NCI-H1092 (cell line): ENCODE measurements at places on chromosomes 1 and 21.

DNA sequence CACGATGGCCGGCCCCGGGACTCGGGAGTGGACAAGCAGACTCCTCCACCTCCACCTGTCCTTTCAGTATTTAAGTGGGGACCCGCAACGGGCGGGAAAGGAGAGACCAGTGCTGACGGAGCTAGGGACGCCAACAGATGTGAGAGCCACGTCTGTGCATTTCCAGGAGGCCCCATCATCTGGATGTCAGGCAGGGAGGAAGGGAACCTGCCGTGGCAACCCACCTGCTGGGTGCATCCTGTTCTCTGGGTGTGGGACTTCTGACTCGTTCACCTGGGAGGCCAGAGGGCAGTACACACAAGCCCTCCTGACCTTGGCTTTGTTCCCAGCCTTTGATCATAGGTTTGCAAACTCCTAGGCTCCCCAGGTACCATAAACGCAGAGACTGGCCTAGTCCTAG, 5.6 kb upstream of the PCBP3 start:
- DNase-seq: no peak

- DNase-seq: no peak
Measured at GRCh38 chr1:115365738-115366137, 27.7 kb upstream of the NGF start.

DNA sequence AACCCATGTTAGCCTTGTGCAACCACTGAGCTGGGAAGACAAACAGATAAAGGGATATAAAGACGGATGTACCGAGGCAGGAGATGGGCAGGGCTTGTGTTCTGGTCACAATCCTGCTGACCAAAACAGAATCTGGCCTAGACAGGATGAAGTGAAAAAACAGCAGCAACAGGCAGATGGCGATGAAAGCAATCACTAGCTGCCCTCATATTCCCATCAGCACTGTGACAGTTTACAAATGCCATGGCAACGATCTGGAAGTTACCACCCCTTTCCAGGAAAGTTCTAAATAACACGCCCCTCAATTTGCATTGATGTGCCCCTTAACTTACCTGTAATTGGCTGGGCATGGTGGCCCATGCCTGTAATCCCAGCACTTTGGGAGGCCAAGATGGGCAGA, 40.6 kb upstream of the CD46 start:
- DNase-seq: no peak

- DNase-seq: no peak
Measured at GRCh38 chr1:26317612-26318337, at the start of gene CD52. CD52 (plus strand) TSS chr1:26317958; CDS start chr1:26318018, 60 bp downstream.

DNA sequence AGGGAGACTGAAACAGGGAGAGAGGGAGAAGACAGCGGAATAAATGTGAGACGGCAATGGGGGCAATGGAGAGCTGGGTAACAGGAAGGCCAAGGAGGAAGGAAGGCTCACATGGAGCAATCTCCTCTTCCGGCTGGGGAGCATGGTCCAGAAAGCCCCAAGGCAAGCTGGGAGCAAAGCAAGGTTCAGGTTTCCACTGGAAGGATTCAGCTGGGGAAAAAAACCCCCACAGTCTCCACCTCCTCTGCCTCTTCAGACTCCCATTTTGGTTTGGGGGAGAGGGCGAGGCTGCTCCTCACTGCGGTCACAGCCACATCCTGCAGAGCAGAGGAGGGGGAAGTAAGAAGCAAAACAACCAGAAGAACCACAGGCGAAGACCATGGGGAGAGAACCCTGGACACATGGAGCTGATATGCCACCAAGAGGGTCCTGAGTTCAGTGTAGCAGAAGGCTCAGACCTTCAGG, 650 bp downstream of the TNFAIP8L2 start:
- no peak for DNase-seq

DNA sequence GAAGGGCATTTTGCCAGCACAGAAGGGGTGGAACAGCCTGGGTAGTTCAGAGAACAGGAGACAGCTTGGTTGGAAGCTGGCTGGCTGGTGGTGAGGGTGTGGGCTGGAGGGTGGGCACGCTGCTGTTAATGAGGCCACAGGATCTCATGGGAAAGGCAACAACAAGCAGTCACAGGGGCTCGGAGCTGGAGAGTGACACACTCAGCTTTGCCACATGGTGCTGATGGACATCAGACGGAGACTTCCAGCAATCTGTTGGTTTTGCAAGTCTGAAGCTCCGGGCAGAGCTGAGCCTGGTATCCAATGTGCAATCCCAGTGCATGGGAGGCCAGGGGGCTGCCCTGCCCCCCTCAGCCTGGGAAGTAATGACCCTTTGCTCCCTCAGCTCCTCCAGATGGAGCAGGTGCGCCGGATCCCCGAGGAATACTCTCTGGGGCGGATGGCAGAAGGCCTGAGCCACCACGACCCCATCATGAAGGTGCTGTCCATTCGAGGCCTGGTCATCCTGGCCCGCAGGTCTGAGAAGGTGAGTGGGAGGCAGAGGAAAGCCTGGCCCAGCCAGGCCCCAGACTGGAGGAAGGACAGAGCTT, 15.6 kb upstream of the TTC4 start:
- no peak for DNase-seq

DNA sequence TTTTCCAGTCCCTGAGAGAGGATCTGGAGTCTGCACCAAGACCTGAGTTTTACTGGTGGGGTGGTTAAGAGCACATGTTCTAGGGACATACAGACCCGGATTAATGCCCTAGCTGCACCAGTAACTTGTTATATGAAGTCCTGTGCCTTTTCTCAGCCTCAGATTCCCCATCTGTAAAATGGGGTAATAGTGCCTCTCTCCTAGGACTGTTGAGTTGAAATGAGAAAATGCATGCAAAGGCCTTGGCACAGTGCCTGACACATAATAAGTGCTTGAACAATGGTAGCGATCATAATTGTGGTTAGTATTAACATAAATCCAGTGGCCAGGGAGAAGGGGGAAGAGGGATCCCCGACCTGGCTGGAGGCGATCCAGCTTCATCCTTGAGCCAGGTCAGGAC, 12.3 kb downstream of the AHDC1 start:
- peak; percentile 28 for DNase-seq

GRCh38 chr1:181128592-181129497, 40.3 kb downstream of the IER5 start:
- DNase-seq: peak; percentile 64

- no peak for DNase-seq
Measured at GRCh38 chr1:66274634-66275033, 259.3 kb upstream of the SGIP1 start.

DNA sequence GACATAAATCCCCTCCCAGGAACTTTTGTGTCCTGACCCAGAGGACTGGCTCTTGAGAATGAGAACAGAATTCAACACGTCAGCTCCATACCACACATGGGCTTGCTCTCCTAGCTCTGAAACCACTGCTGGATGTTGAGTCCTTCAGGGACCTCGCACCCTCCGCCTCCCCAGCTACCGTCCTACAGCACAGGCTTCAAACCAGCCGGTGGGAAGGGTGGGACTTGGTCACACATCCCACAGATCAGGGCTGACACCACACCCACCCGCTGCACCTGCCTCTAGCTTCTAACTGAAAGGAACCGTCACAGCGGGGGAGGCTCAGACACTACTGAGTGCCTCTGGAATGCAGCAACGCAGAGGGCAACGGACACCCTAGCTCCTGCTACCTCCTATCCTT, 24.0 kb downstream of the MRAP start:
- DNase-seq: no peak

DNA sequence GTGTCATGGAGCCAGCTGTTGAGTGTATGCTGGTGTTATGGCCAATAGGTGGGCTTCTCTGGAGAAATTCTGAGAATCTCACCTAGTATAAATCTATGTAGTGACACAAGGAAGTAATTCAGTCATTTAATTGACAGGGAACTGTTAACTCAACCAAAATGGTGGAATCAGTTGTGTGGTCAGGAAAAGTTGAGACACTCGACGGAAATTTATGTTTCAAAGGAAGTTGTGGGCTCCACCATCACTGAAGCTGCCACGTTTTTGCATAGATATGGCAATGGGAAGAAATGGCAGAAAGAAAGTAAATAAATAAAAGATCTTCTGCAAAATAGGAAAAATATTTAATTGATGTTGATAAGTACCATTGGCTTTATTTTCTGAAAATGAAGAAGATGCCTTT, 84.5 kb downstream of the ATP6V1G3 start:
- DNase-seq: no peak

- no peak for DNase-seq
Measured at GRCh38 chr1:5954964-5955363, 37.3 kb downstream of the NPHP4 start.

DNA sequence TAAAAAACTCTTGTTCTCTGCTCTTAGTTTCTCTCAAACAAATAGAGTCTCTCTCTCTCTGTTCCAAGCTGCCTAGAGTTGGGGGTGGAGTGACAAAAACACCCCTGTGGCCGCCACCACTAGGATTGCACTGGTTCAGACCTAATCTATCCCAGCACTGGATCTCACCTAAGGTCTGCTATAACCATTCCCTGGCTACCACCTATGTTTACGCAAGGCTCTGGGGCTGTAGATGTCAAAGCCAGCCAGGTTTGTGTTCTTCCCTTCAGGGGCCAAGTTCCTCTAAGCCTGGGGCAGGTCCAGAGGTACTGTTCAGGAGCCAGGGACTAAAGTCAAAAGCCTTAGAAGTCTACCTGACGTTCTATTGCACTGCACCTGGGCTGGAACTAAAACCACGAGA, 12.8 kb upstream of the CYP2J2 start:
- no peak for DNase-seq

DNA sequence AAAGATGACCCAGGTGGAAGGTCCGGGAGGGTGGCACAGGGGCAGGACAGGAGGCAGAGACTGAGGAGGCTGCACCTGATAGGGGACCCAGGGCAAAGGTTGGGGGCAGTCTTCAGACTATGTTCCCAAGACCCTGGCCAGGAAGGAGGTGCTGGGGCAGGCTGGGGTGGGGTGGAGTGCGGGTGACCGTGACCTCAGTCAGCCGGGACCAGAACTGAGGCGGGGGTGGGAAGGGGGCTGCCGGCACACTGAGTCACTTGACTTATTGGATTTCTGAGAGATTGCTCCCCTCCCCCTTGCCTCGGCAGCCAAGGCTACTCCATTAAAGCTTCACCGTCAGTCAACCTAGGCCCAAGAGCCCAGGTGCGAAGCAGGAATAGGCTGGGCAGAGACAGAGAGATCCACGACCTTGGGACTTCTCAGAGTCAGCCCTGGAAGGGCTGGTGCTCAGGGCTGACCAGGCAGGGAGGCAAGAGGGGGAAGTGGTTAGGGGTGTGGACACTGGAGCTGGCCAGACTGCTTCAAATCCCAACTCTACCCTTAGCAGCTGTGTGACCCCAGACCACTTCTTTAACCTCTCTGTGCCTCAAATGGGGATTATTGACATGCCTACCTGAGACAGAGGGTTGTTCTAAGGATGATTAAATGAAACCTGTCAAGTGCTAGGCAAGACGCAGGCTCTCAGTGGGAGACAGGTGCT, 47.9 kb upstream of the LAPTM5 start:
- no peak for DNase-seq

GRCh38 chr1:92882819-92883218, 51.0 kb downstream of the RPL5 start:
- no peak for DNase-seq

DNA sequence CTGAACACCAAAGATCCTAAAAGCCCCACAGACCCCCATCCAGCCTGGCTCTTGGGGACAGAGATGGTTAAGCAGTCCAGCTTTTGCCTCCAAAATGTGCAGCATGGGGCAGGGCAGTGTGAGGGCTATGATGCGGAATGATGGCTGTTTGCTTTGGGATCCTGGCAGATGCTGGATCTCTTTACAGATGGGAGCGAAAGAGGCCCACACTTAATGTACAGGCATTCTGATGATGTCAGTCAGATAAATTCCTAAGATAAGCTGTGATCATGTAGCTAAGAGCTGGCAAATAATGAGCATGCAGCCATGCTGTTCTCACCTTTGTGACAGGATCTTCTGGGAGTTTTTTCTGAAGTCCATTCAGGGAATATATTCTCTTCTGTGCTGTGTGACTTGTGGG, 17.6 kb upstream of the KCNQ4 start:
- no peak for DNase-seq

DNA sequence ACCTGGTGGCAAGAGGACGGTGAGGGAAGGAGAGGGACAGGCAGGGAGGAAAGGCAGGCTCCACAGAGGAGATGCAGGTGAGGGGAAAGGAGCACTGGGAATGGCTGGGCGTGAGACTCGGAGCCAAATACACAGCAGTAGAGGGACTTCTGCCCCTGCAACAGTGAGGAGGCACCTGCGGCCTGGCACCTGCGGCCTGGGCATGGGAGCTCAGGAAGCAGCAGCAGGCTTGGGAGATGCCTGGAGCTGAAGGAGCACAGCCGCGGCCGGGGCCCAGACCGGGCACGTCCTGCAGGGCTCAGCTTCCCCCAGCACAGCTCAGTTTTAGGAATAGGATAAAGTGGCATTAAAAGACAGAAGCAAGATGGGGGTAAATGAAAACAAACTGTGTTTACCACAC, 20.9 kb upstream of the TSPEAR start:
- DNase-seq: no peak

DNA sequence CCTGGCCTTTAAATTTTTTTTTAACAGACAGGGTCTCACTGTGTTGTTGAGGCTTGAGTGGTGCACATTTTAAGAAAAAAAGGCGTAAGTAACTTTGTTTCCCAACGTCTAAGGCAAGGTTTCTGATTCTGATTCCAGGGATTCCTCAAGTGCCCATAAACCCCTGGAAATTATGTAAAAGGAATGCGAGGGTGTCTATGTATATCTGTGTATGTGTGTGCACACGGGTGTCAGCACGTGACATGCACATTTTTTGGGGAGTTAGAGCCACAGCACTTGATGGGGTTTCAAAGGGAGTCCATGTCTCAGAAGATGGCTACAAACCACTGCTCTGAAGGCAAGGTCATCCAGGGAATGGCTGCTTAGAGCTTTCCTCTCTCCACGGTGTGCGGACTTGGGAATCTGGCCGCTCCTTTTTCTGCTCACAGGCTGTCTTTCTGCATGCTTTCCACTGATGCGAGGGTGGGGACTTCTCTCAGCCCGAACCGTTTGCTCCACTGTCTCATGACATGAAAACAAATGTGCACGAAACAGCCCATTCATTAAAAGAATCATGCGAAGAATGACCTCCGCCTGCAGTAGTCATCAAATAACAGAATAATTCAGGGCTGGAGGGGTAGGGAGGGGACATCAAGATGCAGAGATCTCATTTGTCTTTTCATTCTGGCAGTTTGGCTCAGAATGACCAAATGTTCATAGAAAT, 18.7 kb upstream of the RERE start:
- no peak for DNase-seq

DNA sequence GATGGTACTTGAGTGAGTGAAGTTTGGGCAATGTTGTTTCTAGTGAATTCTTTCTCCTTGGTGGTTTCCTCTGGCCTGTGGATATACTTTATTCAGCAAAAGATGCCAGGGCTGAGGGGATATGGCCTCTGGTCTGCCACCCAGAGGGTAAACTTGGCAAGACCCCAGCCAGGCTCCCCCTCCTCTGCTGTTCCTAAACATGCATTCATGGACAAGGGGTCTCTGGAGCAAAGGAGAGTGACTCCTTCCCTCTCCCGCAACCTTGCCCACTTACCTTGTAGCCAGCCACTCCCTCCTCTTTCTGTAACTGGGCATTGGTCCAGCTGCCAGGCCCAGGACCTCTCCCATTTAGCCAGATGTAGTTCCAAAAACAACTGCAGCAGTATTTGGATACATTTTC, 43.8 kb downstream of the RUNX3 start:
- DNase-seq: no peak

- no peak for DNase-seq
Measured at GRCh38 chr1:229509576-229509975, 1.4 kb upstream of the NUP133 start.
